EH (cell line): ENCODE measurements at places on chromosomes 2 and 18.
A peak's percentile ranks its signal among the peaks of the same experiment; 100 is the strongest.

GRCh38 chr2:241904791-241905710 lies 35.5 kb downstream of the RTP5 start:
- DNase-seq, result no peak

- DNase-seq, result peak; percentile 61
Observed at GRCh38 chr18:24490539-24490938, 30.1 kb downstream of the HRH4 start.

GRCh38 chr2:240626531-240627300 lies 1.4 kb downstream of the GPR35 start:
- no peak for DNase-seq

DNA sequence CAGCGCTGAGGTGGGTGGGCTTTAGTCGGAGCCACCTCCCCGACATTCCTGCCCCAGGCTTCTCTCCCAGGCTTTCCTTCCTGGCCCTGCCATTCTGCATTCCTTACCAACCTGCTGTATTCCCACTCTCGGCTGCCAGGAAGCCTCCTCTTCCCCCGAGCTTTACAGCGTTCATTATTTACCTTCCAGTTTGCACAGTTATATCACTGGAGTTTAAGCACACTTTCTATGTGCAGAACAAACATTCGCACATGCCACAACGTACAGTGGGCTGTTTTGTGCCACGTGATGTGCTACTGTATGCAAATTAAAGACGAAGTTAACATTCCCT lies 246.3 kb downstream of the SOX11 start:
- no peak for DNase-seq

DNA sequence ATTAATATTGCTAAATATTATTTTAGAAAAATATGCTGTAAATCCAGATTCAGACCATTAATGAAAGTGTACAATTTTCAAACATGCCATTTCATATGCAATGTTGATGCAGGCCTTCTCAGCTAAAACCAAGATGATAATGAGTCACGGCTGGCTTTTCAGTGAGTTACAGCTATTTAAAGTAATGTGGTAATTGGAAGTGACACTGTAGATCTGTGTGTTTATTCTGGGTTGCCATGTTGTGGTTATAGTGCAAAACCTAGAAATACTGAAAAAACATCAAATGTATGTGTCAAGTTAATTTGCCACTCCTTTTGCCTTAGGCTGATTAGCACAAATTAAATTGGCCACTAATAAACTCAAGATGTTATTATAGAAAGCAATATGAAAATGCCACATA lies 506.6 kb downstream of the ERBB4 start:
- peak; percentile 85 for DNase-seq

GRCh38 chr2:211836409-211836808 lies 702.2 kb downstream of the ERBB4 start:
- DNase-seq, result no peak

GRCh38 chr2:234536178-234536965 lies 39.5 kb upstream of the ARL4C start:
- DNase-seq, result no peak

DNA sequence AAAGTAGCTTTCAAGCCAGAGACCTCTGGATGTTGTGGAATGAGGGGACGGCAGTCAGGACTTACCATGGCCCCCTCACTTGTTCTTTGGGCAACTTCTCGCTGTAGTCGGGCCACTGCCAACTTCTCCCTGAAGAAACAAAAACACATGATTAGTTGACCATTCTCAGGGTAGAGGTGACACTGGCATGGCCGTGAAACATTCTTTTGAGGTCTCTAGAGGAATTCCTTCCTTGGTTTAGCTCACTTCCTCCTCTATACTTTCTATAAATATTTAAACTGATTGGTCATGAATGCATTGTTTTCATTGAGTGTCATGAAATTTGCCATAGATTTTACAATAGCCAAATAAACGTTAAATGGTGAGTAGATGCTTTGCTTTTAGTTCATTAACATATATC lies 354.6 kb downstream of the NCKAP5 start:
- peak; percentile 35 for DNase-seq

GRCh38 chr18:62526098-62527025 lies 3.5 kb downstream of the ZCCHC2 start:
- peak; percentile 89 for DNase-seq

- DNase-seq, result no peak
Observed at GRCh38 chr2:169911119-169911518, 83.9 kb downstream of the UBR3 start.

- DNase-seq, result no peak
Observed at GRCh38 chr2:60540074-60540473, 13.4 kb downstream of the BCL11A start.

DNA sequence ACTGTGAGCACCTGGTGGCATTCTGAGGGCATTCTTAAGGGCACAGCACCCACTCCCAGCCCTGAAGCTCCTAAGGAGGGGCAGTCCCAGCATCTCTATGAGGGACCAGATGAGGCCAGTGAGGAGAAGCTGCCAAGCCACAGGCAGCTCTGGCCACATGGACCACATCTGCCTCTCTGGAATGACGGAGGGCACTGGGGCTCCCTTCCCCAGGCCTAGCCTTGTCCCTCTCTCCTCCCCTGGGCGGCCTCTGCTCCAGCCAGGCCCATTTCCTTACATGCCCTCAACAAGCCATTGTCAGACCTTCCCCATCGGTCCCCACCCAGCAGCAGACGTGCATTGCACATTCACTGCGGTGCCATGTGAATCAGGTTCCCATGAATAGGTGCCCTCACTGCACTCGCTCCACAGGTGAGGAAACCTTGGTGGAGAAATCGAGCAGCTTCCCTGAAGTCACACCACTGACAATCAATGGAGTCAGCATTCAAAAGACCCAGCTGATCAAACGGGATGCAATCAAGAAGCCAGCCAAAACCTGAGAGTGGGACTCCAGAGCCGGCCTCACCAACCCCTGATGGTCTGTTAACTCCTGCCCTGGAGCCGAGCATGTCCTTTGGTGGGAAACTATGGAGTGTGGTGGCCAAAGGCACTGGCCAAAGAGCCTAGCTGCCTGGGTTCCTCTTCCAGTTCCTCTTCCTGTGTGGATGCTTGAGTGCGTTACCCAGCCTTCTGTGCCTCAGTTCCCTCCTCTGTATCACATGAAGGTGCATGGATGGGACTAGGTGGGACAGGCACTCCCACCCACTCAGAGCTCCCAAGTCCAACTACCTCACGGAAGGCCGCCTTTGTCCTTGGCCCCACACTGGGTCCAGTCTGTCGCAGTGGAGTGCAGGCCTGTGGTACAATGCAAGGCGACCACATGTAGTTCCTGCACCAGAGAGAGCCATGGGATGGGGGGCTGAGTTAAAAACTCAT lies 147.3 kb downstream of the ZFP36L2 start:
- peak; percentile 70 for DNase-seq

DNA sequence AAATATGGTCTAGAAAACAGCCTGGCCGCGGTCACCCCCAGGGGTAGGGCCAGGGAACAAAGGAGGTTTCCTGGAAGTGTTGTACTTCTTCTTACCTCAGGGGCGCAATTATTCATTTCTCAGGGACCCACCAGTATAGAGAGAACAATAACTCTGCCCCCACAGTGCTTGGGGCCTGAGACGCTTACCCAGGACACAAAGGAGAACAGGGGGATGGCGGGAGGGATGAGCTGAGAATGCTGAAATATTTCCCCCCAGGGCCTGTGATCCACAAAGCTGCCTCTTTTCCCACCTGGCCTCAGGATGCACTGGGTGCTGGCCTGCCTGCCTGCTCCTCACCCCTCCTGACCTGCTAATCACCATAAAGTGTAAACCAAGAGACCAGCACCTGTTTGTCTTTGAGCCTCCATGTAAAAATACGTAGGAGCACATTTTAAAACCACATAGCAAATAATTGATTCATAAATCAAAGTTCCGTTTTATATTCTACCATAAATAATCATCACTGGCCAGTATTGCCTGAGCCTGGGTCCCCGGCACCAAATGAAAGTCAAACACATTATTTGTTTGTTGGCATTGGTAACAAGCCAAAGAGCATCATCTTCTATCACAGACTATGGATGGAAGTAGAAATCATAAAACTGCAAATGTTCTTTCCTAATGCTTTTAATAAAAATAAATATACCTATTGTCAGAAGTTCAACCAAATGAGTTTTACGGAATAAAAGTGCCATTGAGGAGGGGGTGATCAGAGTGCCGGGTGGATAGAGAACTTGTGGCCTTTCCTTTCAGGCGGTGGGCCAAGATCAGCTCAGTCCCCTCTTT lies 67.3 kb upstream of the RMDN2 start:
- peak; percentile 88 for DNase-seq

DNA sequence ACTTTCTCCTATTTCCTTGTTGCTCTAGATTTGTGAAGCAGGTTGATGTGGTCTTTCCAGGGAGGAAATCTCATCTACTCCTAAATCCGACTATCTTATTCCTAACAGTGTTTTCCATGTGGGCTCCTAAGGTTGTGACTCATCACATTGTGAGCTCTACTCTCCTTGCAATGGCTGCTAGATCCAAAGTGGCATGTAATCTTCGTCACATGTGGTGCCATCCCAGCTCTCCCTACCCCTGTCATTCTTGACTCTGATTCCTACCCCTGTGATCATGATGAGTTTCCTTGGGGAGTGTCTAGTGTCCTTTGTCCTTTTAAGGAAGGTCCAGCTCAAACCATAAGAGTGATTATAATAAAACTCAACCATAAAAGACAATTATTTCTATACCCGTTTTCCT lies 47.3 kb upstream of the GULP1 start:
- peak; percentile 18 for DNase-seq

DNA sequence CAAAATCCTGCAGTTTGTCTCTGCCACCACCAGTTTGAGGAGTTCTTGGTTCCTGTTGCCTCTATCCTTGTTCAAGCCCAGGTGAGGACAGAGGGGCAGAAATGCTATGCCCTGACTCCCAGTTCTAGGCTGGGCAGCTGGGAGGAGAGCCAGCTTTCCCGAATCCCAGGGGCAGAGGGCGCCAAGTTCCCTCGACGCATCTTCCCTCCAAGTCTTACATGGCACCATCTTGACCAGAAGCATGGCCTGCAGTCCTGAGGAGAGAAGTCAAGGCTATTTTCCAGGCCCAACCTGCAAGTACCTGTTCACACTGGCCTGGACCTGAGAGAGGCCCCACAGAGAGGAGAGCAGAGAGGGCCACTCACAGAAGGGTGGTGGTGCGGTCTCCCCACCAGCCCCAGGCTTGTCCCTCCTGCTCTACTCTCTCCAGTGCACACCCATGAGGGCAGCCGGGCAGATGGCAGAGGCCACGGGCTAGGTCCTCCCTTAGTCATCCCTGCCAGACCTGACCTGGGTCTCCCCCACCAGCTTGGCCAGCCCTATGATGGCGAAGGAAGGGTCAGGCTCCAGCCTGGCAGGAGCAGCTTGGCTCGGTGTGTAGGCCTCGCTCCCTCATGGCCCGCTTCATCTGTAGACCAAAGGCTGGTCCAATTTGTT lies 115.7 kb upstream of the MSTN start:
- DNase-seq, result no peak

GRCh38 chr2:233823731-233824121 lies 30.6 kb downstream of the HJURP start:
- no peak for DNase-seq

GRCh38 chr2:57728691-57729090 lies 317.9 kb upstream of the VRK2 start:
- no peak for DNase-seq
